Activated gamma-delta T cell treated with anti-CD3 and anti-CD28 coated beads, Interleukin-2, amount 50 U/mL, for 16 hours (primary cell): ENCODE measurements at places on chromosomes 2 and 18.
A peak's percentile ranks its signal among the peaks of the same experiment; 100 is the strongest.

GRCh38 chr2:460861-461260 lies 173.0 kb upstream of the ALKAL2 start:
- DNase-seq: peak; percentile 25

DNA sequence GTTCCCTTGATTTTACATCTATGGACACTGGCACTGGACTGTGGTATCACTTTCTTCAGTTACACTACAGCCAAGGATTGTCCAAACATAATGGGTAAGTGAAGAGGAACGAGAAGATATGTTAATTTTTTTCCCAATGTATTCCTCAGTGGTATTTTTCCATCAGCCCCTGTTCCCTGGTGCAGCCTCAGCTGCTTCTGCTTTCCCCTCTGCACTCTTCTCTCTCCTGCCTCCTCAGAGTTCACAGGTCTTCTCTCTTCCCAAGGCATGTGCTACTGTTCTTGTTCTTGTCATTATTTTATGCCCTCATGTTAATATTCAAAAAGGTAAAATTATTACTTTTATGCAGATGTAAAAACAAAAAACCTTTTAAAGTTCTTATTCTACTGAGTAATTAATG lies 378.0 kb upstream of the NRXN1 start:
- DNase-seq: no peak

GRCh38 chr2:54772531-54772930 lies 49.1 kb downstream of the EML6 start:
- no peak for DNase-seq

DNA sequence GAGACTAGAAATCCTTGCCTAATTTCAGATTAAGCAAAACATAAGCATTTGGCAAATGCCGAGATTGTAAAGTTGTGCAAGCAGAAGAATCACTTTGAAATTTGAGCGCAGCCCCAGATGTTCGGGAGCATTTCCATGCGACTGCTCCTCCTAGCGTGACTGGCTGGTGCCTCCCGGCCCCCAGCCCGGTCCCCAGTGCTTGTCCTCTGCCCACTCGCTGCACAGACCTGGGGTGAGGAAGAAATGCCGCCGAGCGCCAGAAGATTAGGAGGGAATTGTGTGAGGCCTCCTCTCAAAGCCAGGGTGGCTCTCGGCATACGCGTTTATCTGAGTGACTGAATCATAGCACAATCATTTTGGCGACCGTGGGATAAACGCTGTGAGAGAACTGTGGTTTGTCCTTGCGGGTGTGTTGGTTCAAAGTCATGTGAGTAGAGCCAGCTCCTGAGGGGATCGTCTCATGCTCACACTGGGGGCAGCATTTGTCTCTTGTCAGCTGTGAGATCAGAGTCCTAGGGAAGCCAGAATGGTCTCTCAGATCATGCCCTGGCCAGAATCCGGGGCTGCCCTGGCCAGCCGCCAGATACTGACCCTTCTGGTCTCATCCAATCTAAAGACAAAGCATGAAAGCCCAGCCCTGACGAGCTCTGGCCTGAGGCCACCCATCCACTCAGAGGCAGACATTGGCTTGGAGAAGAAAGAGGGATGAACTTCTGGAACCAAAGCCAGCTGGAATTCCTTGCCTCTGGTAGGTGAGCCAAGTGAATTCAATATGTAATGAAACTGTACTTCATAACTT lies 189.3 kb downstream of the SH3RF3 start:
- DNase-seq: no peak

DNA sequence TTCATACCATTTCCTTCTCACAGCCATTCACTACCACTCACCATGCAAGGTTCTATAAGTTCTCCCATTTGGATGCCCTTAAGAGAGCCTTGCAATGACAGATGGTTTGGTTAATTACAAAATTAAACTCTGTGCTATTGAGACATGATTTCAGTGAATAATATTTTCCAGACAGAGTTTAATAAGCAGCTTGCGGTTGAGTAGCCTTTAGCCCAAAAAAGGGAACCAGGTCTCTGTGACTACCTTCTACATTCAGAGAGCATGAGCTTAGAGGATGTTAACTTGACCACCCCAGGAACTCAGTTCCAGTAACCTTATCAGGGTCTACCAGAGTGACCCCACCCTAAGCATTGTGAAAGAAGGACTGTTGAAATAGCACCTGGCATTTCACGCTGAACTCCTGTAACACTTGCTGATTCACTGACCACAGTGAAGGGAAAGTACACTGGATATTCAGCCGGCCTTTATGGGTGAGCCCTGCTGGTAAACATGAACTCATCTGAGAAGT lies 1173.1 kb upstream of the ZEB2 start:
- no peak for DNase-seq

DNA sequence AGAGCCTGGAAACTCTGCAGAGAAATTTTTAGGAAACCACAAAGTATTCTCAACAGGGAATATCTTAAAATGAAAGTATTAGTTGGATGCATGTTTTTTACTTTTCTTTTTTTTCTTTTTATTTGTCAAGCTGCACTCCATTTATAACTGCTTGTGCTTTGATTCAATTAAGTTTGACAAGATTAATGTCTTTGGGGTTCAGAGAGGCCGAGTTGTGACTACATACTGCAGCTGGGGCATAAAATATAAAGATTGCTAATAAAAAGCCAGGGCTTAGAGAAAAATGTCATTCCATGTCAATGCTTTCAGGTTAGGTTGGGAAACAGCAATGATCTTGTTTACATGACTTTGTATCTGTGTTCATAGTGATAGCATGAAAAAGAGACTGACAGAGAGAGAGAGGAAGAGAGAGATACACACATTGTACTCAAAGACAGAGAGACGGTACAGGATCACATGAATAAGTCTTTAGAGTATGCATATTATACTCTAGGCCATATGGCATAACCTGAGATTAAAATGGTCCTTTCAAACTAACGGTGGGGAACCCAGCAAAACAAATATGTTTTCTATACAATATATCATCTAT lies 1022.3 kb upstream of the CNTNAP5 start:
- DNase-seq: no peak

- peak; percentile 68 for DNase-seq
Observed at GRCh38 chr2:241762933-241763369, 13.7 kb upstream of the GAL3ST2 start.

DNA sequence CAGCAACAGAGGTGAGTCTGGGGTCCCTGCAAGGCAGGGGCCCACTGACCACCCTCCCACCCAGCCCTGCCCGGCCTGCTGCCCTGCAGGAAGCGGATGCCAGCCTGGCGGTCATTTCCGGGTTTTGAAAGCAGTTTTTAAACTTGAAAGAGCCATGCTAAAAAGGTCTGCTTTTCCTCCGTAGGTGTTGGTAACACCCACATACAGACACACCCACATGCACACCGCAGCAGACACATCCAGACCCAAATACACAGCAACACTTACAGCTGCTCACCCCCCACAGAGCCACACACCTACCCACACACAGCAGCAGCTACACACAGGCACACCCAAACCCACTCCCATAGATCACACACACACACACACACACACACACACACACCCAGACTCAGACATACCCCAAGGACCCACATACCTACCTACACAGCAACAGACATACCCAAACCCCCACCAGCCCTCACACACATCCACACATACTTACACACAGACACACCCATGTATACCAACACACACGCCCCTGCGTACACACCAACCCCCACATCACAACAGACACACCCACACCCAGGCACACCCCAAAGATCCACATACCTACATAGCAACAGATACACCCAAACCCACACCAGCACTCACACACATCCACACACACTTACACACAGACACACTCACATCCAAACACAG lies 7.6 kb downstream of the ZFP36L2 start:
- DNase-seq: peak; percentile 63

- DNase-seq: no peak
Observed at GRCh38 chr2:237557633-237558015, 8.8 kb upstream of the PRLH start.

DNA sequence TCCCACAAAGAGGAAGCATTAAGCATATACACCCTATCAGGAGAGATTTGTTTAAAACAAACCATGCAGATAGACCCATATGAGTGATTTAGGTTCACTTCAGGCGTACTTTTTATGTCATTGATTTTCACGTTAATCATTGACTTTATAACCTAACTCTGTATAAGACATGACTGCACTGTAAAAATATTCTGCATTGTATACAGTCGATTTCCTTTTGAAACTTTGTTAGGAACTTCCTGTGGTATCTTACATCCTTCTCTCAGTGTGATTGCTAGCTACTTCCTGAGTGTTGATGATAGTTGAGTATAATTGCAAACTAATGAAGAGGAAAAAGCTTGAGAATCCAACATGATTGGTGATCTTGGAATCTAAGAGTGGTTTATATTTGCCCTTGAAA lies 69.4 kb downstream of the XIRP2 start:
- DNase-seq: no peak

DNA sequence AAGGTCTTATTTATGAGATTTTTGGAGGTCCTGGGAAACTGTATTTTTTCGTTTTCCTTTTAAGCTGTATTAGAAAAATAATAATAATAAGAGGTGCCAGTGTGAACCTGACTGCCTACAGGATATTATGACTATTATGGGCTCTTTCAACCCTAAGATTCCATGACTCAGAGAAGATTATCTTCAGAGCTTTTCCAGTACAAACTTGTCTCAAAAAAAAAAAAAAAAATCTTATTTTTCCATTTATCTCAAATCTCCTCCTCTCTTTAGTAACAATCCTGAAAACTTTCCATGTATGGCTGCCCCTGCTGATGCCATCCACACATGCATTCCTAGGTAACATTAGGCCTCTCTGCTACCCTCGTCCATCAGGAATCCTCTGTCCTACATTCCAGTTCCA lies 36.7 kb upstream of the RPE start:
- DNase-seq: no peak

- no peak for DNase-seq
Observed at GRCh38 chr2:236964291-236964690, 121.4 kb upstream of the COPS8 start.

DNA sequence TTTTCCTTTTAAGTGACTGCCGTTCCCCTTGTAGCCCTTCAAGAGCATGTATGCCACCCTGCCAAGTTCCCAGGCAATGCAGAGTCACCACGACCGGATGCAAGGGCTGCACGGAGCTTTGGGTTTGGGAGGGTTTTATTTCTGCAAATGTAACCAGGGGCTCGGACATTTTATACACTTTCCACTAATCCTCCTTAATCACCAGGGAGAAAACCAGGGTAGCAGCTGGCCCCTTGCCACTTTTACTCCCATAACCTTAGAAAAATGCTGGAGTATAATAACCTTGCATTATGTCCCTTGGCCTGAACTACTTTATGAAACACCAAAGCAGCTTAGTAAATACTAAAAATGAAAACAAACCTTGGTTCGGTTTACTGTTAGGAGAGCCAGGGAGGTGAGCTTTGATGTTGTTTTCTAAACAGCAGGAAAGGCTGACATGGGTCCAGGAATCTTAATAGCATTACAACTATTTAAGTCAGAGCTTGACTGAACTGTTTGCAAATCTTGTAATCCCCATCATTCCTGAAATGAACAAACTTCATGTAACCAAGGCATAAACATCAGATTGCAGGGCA lies 152.8 kb upstream of the RIOK3 start:
- DNase-seq: no peak

DNA sequence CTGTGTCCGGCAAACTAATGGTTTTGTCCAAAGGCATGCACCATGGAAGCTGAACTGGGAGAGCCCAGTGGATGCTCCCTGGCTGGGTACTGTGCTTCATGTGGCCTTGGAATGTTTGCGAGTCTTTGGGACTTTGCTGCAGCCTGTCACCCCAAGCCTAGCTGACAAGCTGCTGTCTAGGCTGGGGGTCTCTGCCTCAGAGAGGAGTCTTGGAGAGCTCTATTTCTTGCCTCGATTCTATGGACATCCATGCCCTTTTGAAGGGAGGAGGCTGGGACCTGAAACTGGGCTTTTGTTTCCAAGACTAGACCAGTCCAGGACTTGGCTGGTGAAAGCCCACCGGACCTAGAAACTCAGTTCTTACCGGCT lies 1.7 kb downstream of the MARS2 start:
- no peak for DNase-seq

DNA sequence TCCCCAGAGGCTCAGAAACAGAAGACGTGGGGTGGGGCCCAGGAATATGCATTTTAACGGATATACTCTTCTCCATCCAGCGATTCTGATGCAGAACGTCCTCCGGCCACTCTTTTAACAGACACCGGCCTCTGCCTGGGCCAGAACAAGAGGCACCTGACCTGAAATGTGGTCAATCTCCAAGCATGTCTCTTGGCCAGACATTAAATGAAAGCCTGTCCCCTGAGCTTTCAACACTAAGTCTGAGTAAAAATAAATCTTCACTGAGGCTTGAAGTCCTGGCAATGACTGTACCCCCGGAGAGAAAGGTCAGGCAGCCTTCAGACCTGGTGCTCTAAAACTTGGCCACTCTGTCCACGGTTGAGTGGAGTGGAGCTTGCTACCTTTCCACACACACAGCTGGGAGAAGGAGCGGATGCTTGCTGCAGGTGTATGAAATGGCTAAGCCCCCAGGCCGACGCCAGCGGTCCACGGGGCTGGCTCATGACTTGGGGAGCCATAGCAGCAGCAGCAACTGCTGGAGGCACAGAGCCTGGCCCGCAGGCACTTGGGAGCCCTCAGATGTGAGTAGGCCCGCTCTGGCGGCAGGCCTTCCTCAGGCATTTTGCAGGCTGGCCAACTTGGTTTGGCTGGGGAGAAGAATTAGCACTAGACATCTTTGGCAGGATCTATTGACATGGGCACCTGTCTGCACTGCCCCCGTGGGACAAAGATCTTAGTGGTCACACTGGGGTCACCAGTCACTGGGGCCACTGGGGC lies 79.7 kb downstream of the TMEM17 start:
- DNase-seq: no peak

DNA sequence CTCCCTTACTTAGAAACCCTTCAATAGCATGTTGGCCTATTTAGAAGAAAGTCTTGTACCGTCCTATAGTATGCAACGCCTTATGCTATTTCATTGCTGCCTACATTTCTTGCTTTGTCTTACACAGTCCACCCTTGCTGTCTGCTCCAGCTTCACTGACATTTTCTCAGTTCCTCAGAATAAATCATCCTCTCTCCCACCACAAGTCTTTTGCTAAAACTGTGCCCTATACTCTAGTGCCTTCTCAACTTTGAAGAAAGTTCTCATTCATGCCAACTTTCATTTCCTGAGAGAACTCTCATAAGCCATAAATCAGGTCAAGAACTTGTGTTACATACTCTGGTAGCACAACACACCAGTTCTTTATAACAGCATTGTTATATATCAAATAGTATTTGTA lies 54.3 kb upstream of the COL3A1 start:
- DNase-seq: no peak

GRCh38 chr2:1502891-1503304 lies 89.6 kb downstream of the TPO start:
- no peak for DNase-seq

DNA sequence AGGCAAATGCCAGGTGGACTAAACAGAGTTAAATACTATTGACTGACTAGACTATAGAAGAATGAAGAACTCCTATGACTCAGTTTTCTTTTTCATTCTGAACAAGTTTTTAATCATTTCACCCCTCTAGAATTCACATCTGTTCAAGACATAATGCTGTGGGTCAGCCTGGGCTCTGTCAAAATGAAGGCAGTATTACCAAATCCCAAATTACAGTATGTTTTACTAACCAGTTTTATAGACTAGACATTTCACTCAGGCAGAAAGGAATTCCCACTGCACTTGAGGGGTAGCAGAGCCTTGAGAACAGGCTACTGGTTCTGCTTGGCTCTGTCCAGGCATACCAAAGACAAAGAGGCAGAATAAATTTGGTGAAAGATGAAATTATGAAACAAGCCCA lies 511.7 kb downstream of the EPHA4 start:
- no peak for DNase-seq

- DNase-seq: no peak
Observed at GRCh38 chr2:37631698-37632097, 39.7 kb downstream of the CDC42EP3 start.

GRCh38 chr2:45006942-45007287 lies 2.3 kb downstream of the SIX2 start:
- DNase-seq: no peak

GRCh38 chr18:39414009-39414700 lies 1848.6 kb upstream of the CELF4 start:
- no peak for DNase-seq
